NCI-H1105 treated with DMSO at 0.1 percent for 48 hours (cell line): ENCODE measurements at places on chromosomes 7 and 10.

DNA sequence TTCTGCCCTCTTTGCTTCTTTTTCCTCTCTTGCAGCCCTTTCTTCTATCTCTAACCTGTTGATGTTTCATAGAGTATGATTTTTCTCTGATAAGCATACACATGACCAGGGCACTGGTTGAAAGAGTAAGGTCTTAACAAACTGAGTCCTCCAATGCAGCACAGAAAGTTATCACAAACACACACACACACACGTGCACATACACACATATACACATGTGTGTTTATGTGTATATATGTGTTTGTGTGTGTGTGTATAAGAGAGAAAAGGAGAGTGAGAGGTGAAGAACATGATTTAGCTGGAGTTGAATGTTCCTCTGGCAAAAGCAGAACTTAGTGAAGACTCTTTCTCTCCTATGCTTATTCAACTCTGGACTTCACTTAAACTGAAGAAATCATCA, 130.0 kb downstream of the KLF6 start:
- no peak for DNase-seq

DNA sequence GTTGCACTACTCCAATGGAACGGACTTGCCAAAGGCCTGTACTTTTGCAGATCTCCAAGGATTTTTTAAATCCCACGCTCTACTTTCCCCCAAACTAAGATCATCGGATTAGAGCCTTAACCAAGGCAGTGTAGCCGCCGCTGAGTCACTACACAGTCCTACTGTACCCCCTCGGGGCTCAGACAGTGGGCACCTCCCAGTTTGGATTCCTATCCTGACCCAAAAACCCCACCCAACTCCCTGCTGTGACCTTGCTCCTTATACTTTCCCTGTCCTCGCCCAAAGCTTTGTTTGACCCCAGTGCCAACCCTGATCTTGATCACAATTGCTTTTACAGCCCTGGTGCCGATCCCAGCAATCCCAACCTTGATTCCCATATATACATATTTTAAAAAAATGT, 17.5 kb upstream of the PLAU start:
- DNase-seq: no peak

DNA sequence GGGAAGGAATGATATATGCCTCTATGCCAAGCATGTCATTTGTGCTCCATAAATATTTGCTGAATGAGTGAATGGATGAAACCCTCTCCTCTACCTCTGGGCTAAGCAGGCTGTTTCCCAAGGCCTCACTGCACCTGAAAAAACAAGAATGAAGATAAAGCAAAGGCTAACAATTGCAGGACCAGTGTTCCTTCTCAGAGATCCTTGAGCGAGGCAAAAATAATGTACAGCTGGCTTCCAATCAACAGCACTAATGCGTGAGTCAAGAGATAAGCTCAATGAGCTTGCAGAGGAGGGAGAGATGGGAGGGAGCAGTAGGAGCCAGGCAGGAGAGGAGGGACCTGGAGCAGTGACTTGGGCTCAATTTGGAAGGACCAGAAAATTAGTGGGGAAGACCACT, 144.5 kb upstream of the NFE2L3 start:
- no peak for DNase-seq

DNA sequence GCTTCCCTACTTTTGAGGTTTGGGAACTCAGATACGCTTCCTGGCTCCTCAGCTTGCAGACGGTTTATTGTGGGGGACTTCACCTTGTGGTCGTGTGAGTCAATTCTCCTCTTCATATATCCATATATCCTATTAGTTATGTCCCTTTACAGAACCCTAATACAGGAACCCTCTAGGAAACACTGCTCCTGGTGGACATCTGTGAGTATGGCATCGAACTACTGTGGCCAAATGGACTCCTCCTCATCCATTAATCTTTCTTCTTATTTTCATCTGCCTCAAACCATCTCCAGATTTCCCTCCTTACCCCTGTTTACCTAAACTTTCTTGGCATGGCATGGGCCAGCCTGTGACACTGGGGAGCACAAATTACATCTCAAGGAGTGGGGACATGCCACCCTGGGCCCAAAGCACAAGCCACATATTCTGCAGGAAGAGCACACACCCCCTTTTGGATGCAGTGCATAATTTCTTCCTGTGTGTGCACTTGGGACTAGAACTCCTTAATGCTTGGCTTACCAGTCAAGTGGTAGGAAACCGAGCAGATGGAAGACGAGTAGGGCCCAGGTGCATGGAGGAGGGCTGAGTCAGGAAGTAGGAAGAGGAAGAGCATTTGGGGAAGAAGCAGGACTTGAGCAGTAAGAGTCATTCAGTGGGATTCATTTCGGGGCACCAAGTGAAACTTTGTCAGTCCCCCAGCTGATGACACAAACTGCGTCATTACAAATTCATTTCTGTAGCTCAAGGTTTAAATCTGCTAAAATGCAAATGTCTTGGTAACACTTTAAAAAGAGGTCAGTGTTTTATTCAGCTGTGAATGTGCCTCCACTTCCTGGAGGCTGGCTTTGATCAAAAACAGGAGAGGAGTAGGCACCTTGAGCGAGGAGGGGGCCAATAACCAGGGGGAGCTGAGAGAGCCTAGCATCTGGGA, 80.8 kb upstream of the PLXNA4 start:
- DNase-seq: peak; percentile 16

GRCh38 chr10:88392222-88392621, 190.9 kb downstream of the RNLS start:
- no peak for DNase-seq

DNA sequence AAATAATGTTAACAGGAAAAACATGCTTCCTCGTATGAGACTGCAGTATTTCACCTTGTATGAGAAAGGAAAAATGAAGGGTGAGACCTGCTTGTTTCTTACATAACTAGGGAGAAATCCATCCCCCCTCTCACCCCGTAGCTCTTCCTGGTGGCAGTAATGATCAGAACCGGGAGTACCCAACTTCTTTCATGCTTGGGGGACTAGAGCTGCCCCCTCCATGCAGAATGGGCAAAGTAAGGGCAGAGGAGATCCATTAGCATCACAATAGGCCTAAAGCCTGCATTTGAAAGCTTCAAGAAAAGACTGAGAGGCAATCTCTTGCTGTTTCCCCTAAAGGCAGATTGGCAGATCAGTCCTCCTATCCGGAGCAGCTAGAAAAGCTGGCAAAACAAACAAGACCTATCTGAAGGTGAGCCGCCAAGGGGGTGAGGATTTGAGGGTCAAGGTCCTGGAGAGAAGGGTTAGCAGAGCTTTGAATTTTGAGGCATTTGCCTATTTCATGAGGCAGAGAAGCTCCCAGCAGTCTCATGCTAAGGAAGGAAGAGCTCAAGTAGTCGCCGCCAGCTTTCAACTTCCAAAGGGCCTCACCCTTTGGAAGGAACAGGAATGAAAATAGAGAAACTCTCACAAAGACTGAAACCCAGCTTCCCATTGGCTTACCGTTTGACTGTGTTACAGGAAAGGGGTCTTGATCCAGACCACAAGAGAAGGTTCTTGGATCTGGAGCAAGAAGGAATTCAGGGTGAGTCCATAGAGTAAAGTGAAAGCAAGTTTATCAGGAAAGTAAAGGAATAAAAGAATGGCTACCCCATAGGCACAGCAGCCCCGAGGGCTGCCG, 36.2 kb downstream of the BAG3 start:
- DNase-seq: no peak

GRCh38 chr10:12181065-12181775, 14.5 kb downstream of the NUDT5 start:
- DNase-seq: no peak

DNA sequence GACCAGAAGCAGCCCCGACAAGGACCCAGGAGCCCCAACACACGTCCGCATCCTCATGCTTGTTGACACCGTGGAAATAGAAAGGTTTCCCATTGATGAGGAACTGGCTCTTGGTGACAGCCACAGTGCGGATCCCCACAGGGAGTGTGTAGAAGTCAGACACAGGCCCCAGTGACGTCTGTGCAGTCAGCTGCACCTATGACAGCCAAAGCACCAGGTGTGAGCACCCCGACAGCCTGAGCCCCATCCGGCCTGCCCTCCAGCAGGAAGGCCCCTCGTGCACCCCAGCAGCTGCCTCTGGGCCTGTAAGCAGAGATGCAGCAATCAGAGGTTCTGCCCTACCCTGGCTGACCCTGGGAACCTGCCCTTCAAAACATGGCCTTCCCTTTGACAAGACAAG, 7.1 kb downstream of the GUSB start:
- no peak for DNase-seq

DNA sequence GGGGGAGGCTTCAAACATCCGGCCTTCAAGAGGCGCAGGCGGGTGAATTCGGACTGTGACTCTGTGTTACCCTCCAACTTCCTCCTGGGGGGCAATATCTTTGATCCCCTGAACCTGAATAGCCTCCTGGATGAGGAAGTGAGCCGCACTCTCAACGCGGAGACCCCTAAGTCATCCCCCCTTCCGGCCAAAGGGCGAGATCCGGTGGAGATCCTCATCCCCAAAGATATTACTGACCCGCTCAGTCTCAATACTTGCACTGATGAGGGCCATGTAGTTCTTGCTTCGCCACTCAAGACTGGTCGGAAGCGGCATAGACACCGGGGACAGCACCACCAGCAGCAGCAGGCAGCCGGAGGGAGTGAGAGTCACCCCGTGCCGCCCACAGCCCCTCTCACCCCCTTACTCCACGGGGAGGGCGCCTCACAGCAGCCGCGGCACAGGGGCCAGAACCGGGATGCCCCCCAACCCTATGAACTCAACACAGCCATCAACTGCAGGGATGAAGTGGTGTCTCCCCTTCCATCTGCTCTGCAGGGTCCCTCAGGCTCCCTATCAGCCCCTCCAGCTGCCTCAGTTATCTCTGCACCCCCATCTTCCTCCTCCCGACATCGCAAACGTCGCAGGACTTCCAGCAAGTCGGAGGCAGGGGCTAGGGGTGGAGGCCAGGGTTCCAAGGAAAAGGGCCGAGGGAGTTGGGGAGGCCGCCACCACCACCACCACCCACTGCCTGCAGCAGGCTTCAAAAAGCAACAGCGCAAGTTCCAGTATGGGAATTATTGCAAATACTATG, 1.1 kb downstream of the MEPCE start:
- DNase-seq: no peak

DNA sequence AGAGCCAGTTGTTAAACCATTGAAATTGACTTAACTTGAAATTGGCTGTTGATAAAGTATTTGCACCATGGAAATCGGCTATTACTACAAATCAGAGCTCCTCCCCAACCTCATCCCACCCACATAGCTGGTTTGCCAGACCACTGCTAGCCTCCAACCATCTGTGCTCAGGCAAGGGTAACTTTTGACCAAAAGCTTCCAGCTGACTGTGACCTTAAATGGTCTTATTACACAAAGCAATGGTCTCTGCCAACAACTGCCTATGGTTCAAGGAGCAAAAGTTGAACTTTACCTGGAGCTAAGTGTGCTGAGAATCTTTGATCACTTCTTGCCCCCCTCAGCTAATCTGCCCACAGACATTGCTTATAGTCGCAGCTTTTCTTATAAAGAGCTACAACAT, 48.5 kb upstream of the ADRB1 start:
- DNase-seq: no peak

GRCh38 chr10:95353123-95353522, 62.3 kb upstream of the PDLIM1 start:
- no peak for DNase-seq

GRCh38 chr10:106765241-106765754, 399.2 kb downstream of the SORCS1 start:
- DNase-seq: no peak

DNA sequence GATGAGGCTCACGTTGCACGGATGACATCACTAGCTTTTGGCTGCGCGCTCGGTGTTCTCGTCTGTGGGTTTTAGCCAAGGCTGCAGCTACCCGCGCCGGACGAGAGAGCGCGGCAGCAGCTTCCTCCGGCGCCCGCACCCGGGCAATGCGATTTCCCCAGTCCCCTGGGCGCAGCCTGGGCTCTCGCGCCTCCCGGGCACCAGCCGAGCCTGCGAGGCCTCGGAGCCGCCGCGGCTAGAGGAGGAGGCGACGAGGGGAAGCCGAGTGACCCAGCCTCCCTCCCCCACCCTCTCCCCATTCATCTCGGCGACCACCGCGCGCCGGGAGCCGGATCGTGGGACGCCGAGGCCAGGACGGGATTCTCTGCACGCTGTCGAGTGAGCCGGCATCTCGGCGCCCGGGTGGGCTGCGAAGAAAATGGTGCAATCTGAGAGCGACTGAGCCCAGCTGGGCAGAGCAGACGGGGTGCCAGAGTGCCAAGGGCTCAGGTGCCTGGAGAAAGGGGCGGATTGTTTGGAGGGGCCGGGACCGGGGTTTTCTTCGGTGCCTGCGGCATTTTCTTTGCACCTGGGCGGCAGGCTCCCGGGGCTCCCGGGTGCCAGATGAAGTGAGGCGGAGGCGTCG, 1.2 kb upstream of the TMEM178B start:
- DNase-seq: peak; percentile 83

- DNase-seq: no peak
Measured at GRCh38 chr10:1089017-1089689, 33.0 kb downstream of the WDR37 start.

- DNase-seq: no peak
Measured at GRCh38 chr10:98383869-98384268, 31.1 kb downstream of the PYROXD2 start.

DNA sequence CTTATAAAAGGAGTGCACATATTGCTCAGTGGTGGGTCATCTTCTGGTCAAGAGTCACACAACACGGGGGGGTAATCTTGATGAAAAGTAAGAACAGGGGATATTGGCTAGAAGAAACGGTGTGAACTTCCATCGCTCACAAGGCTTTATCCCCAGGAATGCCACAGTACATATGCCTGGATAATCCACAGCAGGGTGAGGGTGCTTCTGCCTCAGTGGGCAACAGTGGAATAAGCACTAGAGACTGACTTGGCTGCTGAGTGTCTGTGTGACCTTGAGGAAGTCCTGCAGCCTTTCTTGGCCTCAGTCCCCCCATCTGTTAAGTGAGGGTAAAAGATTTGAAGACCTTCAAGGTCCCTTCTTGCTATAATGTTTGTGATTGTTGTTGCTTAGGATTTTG, 44.9 kb upstream of the SHH start:
- no peak for DNase-seq

DNA sequence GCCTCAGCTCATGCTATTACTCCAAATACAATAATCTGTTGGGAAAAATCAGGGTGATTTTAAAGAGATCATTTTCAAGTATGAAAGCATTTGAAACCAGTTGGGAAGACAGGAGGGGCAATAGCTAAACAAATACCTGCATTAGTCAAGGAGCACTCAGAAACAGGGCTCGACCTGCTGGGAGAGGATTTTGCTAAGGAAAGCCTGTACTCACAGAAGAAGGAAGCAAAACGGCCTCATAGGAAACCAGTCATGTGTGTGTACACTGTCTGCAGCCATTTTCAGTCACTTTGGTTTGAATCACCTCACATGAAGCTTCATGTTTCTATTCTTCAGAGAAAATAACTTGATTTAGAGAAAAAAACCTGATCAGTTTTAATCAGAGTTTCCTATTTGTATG, 38.6 kb downstream of the FZD1 start:
- no peak for DNase-seq

DNA sequence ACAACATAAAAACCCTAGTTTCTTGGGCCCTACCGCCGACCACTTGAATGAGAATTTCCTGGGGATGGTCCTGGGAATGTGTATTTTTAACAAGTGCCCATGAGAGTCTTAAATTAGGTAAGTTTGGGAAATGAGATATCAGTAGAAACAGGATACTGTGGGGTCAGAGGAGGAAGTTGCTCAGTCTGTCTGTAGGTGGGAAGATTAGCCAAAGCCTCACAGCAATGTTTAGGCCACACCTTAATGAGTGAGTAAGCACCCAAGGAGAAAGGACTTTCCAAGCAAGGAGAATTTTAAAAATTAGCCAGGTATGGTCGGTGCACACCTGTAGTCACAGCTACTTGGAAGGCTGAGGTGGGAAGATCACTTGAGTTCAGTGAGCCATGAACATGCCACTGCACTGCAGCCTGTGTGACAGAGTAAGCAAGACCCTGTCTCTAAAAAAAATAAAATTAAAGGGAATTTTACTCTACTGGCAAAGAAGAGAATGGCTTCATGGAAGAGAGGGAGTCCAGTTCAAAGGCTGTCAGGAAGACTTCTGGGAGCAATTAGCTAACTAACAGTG, 31.9 kb downstream of the PAPSS2 start:
- DNase-seq: no peak
